ENCODE measurements at places on chromosomes 11 and 22. TPM values are rescaled to one million over a fixed set of nuclear protein-coding genes. Genes with fewer than 3 reads are reported as not detected.
A peak's percentile ranks its signal among the peaks of the same experiment; 100 is the strongest.

DNA sequence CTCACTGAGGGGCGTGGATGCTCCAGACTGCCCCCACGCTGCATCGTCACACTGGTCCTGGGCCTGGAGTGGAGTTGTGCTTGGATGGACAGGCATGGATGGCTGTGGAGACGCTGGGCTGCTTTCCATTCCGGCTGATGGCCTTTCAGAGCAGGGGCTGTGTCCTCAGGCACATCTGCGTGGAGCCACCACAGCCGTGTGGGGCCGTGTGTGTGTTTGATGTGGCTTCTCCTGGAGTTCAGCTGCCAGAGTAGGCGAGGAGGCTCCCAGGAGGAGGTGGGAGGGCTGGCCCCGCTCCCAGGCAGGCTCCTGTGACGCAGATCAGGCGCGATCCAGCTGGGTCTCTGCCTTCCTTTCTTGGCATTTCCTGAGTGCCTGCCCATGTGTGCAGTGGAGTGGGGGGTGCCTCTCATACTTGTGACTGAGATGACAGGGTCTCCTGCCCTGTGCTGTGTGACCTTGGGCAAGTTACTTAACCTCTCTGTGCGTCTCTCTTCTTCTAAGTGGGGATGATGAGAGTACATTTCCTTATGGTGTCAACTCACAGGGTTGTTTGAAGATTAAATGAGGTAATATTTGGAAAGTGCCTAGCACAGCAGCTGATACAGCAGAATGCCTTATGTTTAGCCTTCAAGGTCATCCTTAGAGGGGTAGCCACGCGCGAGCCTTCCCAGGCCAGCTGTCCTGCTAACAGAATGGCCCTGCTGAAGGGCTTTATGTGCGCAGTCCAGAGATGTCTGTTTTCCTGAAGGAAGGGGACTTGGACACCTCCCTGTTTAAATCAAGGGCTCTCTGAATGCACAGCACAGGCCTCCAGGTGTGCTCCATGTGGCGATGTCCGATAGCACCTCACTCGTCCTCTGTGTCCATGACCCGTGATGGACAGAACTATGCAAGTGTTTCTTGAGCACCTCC lies 33.5 kb downstream of the GLB1L2 start:
- H3K4me3 ChIP-seq, result no peak overlapping the region
- H3K27ac ChIP-seq, result no peak overlapping the region
- peaks cover 6% of the 10 kb centered on the region for H3K4me1 ChIP-seq
- no peak for DNase-seq

DNA sequence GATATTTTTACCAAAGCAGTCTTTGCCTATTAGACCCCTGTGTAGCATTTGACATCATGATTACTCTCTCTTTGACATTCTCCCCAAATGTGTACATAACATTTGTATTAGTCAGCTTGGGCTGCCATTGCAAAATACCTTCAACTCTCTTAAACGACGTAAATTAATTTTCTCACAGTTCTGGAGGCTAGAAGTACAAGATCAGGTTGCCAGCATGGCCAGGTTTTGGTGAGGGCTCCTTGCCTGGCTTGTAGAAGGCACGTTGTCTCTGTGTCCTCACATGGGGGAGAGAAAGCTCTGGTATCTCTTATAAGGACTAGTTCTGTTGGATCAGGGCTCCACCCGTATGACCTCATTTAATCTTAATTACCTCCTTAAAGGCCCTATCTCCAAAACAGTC lies 12.3 kb upstream of the DLAT start:
- H3K4me3 ChIP-seq, result no peak overlapping the region
- H3K4me1 ChIP-seq, result no peaks in the 10 kb centered on the region
- H3K36me3 ChIP-seq, result no peaks in the 10 kb centered on the region

- H3K36me3 ChIP-seq, result no peaks in the 10 kb centered on the region
- H3K4me3 ChIP-seq, result no peak overlapping the region
- peaks cover 5% of the 10 kb centered on the region for H3K4me1 ChIP-seq
- peaks cover 9% of the 10 kb centered on the region for H3K27me3 ChIP-seq
These were observed 12.1 kb downstream of the C11orf86 start for GRCh38 chr11:66987158-66987620.

DNA sequence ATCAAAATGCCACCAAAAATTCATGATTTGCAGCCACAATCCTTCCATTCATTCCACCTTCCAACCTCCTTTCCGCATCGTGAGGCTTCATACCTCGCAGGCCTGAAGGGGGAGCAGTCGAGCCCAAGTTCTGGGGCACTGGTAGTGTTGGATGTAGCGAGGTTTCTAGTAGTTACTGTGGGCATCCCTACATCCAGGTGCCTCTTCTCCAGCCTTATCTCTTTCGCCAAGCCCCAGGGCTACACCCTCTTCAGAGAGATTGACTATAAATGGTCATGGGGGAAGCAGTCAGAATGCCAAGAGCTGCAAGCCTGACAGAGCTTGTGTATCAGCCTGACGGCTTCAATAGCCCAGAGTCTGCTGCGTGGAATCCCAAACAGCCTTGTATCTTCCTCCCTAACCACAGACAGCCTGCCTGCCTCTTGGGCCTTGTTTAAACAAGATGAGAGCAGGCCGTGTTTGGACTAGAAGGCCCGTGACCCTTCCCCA lies 28.9 kb downstream of the CLMP start:
- H3K4me3 ChIP-seq, result no peak overlapping the region
- H3K36me3 ChIP-seq, result no peaks in the 10 kb centered on the region
- peak; percentile 45 for DNase-seq

GRCh38 chr11:61972672-61973475 lies 5.4 kb upstream of the FTH1 start:
- H3K4me1 ChIP-seq, result peaks cover 48% of the 10 kb centered on the region
- H3K4me3 ChIP-seq, result no peak overlapping the region
- DNase-seq, result no peak
- H3K36me3 ChIP-seq, result no peaks in the 10 kb centered on the region
- H3K27me3 ChIP-seq, result no peaks in the 10 kb centered on the region
- H3K27ac ChIP-seq, result peak overlapping the region; percentile 62

OR51S1 gene
- not detected for total RNA-seq

DNA sequence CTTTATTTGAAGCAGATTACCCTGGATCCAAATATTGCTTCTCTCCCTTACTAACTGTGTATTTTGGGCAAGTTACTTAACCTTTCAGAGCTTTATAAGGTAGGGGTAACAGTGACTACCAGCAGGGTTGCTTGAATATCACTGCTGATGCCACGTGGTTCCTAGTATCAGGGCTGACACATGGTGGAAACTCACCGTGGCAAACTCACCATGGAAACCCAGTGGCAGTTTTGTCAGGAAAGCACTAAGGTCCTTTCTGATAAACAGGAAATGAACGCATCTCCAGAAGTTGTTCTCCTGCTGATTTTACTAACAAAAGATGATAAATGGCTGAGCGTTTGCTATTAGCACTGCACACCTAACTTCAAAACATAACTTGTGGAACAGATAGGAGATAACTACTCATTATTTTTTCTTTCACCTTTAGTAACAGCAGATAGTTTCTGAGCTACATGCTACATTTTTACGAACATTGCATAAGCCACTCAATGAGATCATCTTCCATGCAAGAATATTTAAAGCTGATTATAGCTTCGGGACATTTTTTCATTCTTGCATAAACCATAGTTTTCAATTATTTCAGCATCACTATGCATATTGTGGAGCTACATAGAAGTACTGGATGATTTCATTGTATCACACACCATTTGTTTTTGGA lies 59.7 kb upstream of the RAG2 start:
- H3K27ac ChIP-seq, result no peak overlapping the region
- no peak overlapping the region for H3K4me3 ChIP-seq
- no peak for DNase-seq
- H3K36me3 ChIP-seq, result peaks cover 2% of the 10 kb centered on the region
- H3K27me3 ChIP-seq, result peaks cover 2% of the 10 kb centered on the region

MTA2 gene
- 245 TPM for total RNA-seq

- H3K4me3 ChIP-seq, result no peak overlapping the region
- no peaks in the 10 kb centered on the region for H3K27me3 ChIP-seq
- H3K27ac ChIP-seq, result peak overlapping the region; percentile 54
- no peak for DNase-seq
- H3K36me3 ChIP-seq, result peaks cover 23% of the 10 kb centered on the region
These were observed 38.8 kb downstream of the MARK2 start for GRCh38 chr11:63877658-63878241.

GRCh38 chr11:17510507-17511206 lies 33.6 kb downstream of the USH1C start:
- H3K4me1 ChIP-seq, result no peaks in the 10 kb centered on the region
- H3K27ac ChIP-seq, result no peak overlapping the region
- H3K36me3 ChIP-seq, result no peaks in the 10 kb centered on the region
- H3K27me3 ChIP-seq, result peaks cover 20% of the 10 kb centered on the region

GRCh38 chr11:114215871-114216795 lies 80.1 kb upstream of the NNMT start:
- H3K36me3 ChIP-seq, result peaks cover 7% of the 10 kb centered on the region
- peaks cover 43% of the 10 kb centered on the region for H3K4me1 ChIP-seq
- H3K27me3 ChIP-seq, result no peaks in the 10 kb centered on the region
- peak overlapping the region; percentile 30 for H3K4me3 ChIP-seq
- peak overlapping the region; percentile 82 for H3K27ac ChIP-seq

PAMR1 gene
- not detected for total RNA-seq

DNA sequence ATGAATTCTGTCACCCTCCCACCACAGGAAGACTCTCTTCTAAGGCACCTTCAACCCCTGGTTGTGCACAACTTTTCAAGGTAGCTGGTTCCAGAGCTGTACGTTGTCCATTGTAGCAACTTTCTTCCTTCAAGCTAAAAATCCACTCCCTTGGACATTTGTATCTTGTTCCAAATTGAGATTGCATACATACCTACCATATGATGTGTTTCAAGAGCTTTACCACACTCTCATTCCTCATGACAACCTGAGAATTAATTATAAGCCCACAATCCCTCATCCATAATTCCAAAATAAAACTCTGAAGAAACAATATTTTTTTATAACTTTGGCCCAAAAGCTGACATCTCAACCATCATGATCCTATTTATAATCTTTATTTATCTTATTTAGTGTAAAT lies 3.0 kb downstream of the OR52W1 start:
- H3K27me3 ChIP-seq, result peaks cover 3% of the 10 kb centered on the region
- DNase-seq, result no peak
- H3K36me3 ChIP-seq, result peaks cover 19% of the 10 kb centered on the region
- H3K27ac ChIP-seq, result no peak overlapping the region

- peaks cover 46% of the 10 kb centered on the region for H3K27me3 ChIP-seq
- H3K27ac ChIP-seq, result peak overlapping the region; percentile 57
- H3K4me3 ChIP-seq, result peak overlapping the region; percentile 23
- no peaks in the 10 kb centered on the region for H3K36me3 ChIP-seq
These were observed 171.5 kb upstream of the B3GAT1 start for GRCh38 chr11:134583397-134583990.

PKNOX2 gene
- not detected for total RNA-seq

DSCAML1 gene
- total RNA-seq, result 1.4 TPM

EHF gene
- 0.44 TPM for total RNA-seq

Measured in activated CD8-positive, alpha-beta memory T cell treated with anti-CD3 and anti-CD28 coated beads, Interleukin-2, amount 10 ng/mL, durations not matched to agents 7 days and 5 days (primary cell).